ENCODE measurements at places on chromosomes 3 and 15.

DNA sequence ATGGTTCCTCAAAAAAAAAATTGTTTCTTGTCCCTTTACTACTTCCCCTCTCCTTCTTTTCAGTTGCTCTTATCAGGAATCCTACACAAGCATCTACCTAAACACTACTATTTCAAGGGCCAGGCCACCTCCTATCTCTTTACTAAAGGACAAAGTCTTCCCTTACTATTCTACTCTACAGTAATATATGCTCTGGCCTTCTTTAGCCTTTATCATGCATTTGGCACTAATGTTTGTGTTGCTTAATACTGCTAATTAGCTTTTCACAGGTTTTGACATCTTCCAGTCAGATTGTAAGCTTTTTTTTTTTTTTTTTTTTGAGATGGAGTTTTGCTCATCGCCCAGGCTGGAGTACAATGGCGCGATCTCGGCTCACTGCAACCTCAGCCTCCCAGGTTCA, 5.3 kb downstream of the CEP19 start:
- DNase-seq: no peak

DNA sequence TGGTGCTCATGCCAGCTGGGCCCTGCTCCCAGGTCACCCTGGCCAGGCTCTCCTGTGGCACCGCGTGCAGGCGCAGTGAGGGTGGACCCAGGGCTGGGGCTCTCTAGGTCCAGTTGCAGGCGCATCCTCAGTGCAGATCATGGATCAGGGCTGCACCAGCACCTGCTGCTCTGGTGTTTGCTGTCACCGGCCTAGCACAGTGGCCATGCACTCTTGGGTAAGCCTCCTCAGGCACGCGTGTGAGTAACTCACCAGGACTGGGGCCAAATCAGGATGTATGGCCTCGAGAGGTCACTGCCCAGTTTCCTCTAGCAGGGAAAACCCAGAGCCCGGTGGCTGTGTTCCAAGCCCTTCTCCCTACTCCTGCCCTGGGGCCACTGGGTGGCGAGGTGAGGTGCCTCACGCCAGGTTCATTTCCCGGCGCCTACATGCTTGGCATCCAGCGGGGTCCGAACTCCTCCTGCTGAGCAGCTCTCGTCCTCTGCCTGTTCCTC, 45.5 kb upstream of the SLC41A3 start:
- DNase-seq: no peak

- DNase-seq: no peak
Observed at GRCh38 chr3:32881624-32882023, 63.8 kb downstream of the TRIM71 start.

- DNase-seq: peak; percentile 16
Observed at GRCh38 chr3:63624941-63625560, 27.4 kb upstream of the SNTN start.

DNA sequence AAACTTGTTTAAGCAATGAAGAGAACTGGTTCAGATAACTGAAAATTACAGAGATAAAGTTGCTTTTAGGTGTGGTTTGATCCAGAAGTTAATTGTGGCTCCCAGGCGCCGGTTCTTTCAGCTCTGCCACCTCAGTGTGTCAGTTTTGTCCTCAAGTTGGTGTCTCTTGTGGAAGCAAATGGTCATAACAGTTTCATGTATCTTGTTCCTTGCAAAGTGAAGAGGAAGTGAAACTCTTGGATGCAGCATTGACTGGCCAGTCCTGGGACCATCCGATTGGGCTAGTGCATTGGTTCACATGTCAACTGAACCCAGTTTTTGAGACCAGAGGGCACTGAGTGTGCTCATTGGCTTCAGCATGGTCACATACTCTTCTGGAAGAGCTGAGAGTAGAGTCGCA, 181.4 kb upstream of the GRM7 start:
- DNase-seq: no peak

All from NCI-H510A (cell line).